ENCODE measurements at places on chromosomes 5 and 9.

DNA sequence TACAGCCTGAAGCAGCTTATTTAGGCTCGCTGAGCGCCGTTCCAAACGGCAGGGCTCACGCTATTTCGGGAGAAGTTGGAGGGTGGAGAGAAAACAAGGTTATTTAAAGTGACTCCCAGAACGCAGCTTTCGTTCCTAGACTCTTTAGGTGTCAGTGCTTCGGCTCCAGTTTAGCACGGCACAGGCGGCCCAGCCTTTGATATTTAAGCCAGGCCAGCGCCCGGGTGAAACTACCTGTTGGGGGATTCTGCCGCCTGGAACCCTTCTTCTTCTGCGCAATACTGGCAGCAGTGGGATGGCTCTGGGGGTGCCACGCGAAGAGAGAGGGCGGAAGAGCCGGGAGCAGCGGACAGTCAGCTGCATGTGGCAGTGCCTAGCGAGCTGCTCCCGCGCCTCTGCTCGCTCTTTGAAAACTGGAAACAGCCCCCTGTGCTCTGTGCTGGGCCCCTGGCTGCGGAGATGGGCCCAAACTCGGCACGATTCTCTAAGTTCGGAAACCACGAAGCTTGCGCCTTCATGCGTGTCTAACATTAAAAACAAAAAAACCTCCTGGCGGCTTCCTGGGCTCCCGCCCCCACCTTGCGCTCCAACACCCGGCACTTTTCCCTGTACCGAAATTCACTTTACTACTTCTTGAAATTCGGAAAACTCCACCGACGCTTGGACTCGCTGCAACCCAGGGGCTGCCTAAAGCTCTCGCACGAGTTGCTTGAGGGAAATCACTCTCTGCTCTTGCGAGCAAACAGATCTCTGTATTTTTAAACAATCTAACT, 34.6 kb upstream of the NFIB start:
- DNase-seq: no peak

DNA sequence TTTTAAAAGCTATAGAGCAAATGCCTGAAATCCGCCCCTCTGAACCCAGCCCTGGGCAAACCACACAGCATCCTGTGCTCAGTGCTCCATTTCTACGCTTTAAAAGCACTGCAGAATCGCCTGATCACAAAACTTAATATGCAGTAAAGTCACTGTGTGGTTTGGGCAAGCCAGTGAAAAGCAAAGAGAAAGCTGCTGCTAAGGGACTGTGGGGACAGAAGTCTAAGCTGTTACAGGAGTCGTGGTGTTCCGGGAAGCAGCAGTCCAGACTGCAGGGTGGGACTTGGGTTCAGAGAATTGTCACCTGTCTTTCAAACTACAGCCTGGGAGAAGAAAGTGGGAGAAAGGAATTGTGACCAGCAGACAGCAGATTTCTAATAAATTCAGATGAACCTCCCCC, 8.2 kb downstream of the RAPGEF1 start:
- no peak for DNase-seq

GRCh38 chr5:61182449-61182848, 20.2 kb upstream of the SMIM15 start:
- no peak for DNase-seq

- DNase-seq: no peak
Measured at GRCh38 chr5:167122267-167122666, 1169.2 kb upstream of the WWC1 start.

- no peak for DNase-seq
Measured at GRCh38 chr5:132103969-132104391, 30.4 kb downstream of the CSF2 start.

GRCh38 chr9:91917436-91917835, 32.6 kb downstream of the ROR2 start:
- DNase-seq: no peak

GRCh38 chr9:131432597-131433301, 38.9 kb downstream of the PRRC2B start:
- no peak for DNase-seq

- DNase-seq: no peak
Measured at GRCh38 chr9:131736431-131736830, 3.4 kb downstream of the RAPGEF1 start.

DNA sequence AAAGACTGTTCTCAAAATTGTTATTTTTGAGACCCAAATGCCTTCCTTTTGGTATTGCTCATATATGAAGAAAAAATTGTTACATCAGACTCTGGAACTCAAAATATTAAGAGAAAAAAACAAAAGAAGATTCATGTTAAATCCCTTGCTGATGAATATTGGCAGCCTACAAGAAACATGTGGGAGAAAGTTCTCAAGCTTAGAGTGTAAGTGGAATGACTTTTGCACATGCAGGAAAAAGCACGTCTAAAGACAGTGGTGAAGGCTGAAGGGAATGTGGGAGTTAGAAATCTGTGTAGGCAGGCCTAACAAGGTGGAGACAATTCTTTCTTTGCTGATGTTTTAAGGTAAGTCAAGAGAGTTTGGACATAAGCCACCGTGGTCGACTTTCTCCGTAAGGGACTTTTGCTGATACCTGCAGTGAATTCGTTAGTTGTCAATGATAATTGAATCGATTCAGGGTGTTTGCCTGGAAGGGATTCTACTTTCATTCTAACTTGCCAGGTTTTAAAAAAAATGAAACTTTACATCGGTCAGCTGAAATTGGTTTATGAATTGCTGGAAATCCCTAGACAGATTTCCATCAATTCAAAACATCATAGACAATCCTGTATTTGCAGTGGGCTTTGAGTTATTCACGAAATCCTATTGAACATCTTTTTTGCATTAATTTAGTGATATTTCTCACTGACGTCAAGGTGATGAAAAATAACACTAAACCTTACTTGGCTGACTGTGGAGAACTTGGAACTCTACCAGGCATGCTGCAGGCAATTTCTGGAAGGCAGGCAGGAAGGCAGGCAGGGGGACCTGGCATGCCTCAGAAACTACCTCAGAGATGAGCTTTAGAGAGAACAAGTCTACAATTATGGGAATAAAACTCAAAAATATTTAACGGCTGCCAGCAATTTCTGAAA, 359.1 kb upstream of the ADAMTSL1 start:
- DNase-seq: no peak

DNA sequence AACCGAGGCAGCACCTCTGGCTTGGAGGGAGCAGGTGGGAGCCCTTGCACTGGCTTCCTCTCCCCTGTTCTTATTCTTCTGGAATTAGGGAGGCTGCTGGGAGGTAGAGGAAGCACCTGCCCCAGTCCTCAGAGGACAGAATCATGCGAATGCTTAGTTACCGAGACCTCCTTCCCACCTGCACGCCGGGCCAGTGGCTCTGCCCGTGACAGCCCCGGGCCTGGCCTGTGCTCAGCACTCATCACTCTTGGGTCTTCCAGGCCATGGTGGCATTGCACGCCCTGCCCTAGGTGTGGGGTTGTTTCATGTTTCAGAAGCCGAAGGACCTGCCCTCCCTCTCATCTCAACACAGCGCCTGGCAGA, 45.3 kb upstream of the NKD2 start:
- no peak for DNase-seq

DNA sequence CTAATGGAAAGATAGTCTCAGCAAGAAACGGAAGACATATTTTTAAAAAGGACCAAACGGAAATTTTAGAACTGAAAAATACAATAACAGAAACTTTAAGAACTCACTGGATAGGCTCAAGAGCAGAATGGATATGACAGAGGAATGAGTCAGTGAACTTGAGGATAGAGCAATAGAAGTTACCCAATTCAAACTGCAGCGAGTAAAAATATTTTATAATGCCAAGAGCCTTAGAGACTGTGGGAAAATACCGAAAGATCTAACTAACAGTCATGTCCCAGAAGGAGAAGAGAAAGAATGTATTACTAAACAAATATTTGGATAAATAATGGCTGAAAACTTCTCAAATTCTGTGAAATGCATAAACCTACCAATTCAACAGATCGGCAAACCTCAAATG, 40.8 kb downstream of the ADAMTS2 start:
- DNase-seq: no peak

GRCh38 chr5:172979778-172980177, 3.8 kb upstream of the ATP6V0E1 start:
- DNase-seq: no peak

GRCh38 chr9:122007837-122008236, 85.3 kb downstream of the TTLL11 start:
- no peak for DNase-seq

GRCh38 chr9:81558091-81558830, 131.1 kb downstream of the TLE1 start:
- no peak for DNase-seq

GRCh38 chr5:111998871-111999270, 241.9 kb upstream of the NREP start:
- DNase-seq: no peak

- no peak for DNase-seq
Measured at GRCh38 chr9:76314321-76314720, 79.9 kb downstream of the RFK start.

DNA sequence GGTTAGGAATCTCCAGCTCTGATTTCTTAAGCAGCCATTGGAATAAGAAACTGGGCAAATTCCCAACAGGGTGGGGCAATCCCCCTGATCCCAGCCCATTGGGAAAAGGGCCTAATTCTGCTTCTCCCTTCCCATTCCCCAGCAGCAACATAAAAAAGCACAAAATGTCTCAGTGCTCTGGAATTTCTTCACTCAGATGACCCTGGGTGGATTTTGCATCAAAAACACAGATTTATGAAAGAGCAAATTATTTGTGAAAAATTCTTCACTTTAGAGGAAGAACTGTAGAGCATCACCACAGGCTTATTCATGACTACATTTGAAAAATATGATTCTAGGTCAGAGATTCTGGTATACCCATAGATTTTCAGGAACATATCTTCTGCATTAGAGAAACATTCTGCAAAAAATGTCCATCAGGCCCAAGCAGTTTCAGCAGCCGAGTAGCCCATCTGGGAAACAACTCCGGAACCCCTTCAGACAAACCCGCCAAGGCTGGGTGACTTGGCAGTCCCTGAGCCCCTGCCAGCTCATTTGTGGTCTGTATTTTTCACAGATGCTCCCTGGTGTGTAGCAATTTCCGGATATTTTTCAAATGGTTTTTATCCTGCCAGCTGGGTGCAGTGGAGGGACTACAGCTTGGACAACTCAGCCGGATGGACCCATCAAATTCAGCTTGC, 102.1 kb upstream of the RANBP3L start:
- no peak for DNase-seq

- DNase-seq: no peak
Measured at GRCh38 chr5:178231539-178232123, 971 bp downstream of the PHYKPL start.

DNA sequence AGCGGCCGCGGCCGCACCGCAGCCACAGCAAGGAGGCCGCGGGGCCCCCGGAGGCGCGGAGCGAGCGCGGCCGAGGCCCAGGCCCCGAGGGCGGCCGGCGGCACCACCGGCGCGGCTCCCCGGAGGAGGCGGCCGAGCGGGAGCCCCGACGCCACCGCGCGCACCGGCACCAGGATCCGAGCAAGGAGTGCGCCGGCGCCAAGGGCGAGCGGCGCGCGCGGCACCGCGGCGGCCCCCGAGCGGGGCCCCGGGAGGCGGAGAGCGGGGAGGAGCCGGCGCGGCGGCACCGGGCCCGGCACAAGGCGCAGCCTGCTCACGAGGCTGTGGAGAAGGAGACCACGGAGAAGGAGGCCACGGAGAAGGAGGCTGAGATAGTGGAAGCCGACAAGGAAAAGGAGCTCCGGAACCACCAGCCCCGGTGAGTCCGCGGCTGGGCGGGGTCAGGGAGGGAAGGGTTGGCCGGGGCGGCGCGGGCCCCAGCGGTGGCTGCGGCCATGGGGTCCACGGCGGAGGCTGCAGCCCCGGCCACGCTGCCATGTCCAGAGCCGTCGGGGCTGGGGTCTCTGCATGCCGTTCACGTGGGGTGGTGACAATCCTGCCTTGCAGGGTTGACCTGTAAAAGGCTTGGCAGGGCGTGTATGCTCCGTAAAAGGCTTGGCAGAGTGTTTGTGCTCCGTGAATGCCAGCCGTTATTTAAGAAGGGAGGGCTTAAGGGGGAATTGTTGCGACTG, 146.0 kb downstream of the CACNA1B start:
- DNase-seq: no peak

DNA sequence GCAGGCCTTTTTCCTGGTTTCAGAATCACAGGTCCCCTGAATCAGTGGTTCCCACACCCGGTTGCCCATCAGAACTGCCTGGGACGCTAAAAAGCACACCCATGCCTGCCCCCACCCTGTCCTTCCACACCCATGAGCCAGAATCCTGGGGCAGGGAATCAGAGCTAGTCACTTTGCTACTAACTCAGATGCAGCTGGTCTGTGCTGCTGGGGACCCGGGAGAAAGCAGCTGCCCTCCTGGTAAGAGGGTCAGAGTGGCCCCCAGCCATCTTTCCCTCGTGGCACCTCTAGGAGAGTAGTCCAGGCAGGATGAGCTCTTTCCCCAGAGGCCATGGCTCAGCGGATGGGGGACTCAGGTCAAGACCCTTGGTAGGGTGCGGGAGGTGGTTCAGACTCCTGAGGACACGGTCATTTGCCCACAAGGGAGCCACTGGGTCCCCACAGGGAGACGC, 11.3 kb upstream of the NUP214 start:
- no peak for DNase-seq

- no peak for DNase-seq
Measured at GRCh38 chr5:3650320-3650719, 54.7 kb downstream of the IRX1 start.

DNA sequence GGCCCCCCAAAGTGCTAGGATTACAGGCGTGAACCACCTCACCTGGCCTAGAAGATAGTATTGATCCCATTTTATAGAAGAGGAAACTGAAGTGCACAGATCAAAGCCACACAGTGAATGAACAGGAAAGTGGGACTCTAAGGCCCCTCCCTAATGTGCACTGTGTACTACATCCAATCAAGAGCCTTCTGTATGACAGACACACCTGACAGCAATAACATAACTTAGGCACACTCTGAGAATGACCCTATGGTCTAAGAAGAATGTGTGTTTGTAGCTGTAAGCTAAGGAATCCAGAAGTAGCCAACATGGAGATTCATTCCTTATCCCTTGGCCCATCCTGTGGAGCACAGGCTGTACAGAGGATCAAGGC, 271.2 kb downstream of the SMARCA2 start:
- DNase-seq: no peak

DNA sequence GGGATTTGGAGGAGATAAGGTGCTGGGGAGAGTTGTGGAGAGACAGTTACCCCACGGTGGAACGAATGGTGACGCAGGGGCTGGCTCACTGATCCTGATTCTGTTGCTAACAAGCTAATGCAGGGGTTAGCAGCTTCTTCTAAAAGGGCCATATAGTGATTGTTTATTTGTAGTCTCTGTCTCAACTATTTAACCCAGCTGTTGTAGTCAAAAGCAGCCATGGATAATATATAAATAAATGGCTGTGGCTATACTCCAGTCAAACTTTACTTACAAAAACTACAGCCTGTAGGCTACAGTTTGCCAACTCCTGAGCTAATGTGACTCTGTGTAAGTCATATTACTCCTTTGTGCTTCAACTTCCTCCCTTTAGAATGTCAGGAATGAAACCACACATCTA, 21.8 kb downstream of the STOM start:
- DNase-seq: no peak

- no peak for DNase-seq
Measured at GRCh38 chr9:125142560-125143376, 560 bp downstream of the SCAI start.

- DNase-seq: no peak
Measured at GRCh38 chr5:164345173-164345849, 839.9 kb downstream of the MAT2B start.
